ENCODE measurements at places on chromosomes 4 and X.

- no peak for DNase-seq
These were observed 163.1 kb upstream of the MID1 start for GRCh38 chrX:10783451-10783995.

DNA sequence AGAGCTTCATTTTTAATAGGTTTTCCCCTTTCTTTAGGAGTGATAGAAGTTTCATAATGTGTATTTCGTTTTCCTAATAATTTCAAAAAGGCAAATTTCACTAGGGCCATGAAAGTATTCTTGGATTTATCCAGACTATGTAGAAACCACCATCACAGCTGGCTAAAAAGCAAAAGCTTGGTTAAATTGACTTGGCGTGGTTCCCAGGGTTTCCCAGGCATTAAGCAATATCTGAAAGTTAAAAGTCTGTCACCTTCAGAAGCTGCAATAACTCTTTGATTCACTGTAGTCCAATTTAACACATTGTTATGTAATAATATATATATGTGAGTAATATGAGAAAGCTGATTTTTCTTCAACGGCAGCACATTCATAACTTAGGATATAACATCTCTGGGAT is 38.3 kb downstream of the NDNF start:
- DNase-seq: no peak

- no peak for DNase-seq
These were observed 81.7 kb upstream of the ARHGAP24 start for GRCh38 chr4:85393201-85393600.

GRCh38 chr4:91058345-91058744 is 931.2 kb downstream of the CCSER1 start:
- DNase-seq: no peak

- no peak for DNase-seq
These were observed 68.4 kb downstream of the MAOB start for GRCh38 chrX:43813898-43814297.

DNA sequence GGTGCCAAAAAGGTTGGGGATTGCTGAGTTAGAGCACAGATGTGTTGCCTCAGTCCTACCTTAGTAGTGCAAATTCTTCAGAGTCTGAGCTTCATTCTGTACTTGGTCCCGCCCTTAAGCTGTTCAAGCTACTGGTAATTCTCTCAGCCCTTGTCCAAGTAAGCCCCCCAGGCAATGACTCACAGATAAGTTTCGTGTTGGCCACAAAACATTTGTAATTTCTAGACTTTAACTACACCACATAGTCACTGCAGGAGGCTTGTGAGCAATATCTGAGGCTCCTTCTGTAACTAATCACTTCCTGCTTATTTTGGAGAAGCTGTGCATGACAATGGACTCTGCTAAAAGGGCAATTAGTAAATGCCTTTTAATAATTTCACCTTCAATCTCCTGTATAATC is 1420.5 kb downstream of the PCDH7 start:
- DNase-seq: peak; percentile 65

- DNase-seq: no peak
These were observed 57.3 kb upstream of the FGF16 start for GRCh38 chrX:77389891-77390290.

- DNase-seq: no peak
These were observed 25.2 kb upstream of the GK start for GRCh38 chrX:30627818-30628652.

GRCh38 chr4:111064342-111064993 is 441.6 kb upstream of the PITX2 start:
- DNase-seq: no peak

DNA sequence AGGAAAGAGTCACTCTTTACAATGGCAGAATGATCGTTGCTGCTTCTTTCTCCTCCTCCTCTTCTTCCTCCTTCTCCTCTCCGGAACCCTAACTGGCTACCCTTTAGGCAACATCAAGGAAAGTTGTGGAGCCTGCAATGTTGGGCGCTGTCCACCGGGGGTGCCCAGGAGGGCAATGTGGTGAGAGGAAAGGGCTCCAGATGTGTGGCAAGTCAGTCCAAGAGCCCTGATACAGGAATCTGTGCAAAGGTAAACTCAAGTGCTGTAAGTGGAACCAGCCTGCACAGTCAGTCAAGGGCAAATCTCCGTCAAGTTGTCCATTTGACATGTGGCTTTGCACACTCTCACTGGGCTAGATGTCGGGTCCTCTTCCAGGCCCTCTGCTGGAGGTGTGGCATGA is 2.8 kb downstream of the RTL5 start:
- no peak for DNase-seq

DNA sequence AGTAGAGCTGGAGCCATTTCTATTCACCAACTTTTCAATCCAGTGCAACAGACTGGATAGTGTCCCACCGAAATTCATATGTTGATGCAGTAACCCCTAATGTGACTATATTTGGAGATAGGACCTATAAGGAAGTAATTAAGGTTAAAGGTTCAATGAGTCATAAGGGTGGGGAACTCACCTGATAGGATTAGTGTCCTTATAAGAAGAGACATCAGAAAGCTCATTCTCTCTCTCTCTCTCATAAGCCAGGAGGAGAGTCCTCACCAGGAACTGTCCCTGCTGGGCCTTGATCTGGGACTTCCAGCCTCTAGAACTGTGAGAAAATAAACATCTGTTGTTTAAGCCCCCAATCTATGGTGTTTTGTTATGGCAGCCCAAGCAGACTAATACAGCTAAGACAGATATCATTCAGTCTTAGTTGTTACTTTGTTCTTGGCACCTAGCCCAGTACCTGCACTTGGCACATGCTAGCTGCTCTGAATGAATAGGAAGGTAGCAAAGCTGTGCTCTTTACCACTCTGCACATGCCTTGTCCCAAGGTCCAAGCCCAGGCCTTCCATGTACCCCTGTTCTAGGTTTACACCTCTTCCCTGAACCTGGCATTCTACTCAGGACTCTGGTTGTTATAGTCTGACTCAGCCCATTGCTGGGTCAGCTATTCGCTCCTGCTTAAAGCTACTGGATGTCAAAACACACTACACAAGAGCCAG is 19.2 kb upstream of the BRS3 start:
- DNase-seq: no peak

DNA sequence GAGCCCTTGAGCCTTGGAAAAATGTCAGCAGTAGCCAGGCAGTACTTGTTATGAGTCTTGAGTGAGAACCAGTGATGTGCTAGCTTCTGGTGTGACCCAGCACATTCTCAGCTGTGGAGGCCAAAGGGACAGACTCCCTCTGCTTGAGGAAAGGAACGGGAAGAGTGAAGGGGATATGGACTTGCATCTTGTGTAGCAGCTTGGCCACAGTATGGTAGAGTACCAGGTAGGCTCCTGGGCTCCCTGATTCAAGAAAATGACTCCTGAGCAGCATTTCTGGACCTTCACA is 1601.9 kb upstream of the ADGRL3 start:
- no peak for DNase-seq

DNA sequence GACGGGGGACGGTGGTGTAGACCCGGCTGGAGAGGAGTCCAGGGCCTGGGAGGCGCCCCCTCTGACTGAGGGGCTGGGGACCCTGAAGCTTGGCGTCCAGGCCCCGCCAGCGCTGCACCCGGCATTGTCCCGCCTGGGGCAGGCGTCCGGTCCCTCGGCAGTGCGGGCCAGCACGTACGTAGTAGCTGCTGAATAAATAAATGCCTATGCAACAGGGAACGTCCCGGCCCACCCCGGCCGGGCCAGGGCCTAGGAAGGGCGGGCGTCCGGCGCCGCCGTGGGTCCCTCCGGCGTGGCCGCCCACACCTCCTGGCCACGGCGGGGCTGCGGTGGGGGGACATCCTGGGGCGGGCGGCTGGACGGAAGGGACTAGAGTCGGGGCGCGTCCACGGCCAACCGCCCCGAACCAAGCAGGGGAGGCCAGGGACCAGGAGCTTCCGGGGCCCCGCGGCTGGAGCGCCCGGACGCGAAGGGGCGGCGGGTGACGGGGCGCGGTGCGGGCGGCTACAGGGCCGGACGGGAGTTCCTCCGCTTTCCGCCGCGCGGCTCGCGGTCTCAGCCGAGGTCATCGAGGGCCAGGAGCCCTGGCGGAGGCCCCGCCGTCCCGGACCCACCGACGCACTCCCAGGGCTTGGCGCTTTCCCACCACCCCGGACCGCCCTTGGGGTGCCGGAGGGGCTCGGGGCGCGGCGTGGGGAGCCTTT is 886 bp upstream of the WWC2 start:
- DNase-seq: no peak

DNA sequence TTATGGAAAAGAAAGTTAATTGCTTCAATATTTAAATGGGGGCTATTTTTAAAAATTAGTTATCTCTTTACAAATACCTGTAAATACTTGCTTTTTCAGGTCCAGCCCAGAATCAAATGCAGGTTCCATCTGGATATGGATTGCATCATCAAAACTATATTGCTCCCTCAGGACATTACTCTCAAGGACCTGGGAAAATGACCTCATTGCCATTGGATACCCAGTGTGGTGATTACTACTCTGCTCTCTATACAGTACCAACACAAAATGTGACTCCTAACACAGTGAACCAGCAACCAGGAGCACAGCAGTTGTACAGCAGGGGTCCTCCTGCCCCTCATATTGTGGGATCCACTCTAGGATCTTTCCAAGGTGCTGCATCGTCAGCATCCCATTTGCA is 29.2 kb downstream of the SEC24B start:
- no peak for DNase-seq

DNA sequence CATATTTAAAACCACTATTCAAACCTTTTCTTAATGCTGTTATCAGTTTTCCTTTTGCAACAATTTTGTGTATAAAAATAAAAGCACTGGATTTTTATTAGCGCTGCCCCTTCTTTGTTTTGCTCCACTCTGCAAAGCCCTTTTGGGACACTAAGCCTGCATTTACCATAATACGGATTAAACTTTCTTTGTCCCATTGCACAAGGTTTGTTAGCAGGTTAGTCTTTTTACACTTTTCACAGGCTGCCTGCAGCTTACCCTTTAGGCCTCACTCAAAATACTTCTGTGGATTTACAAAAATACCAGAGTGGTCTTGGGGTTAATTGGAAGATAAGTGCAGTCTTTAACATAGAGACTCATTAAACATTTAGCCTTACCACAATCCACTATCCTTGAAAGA is 35.7 kb upstream of the MAB21L2 start:
- DNase-seq: no peak

DNA sequence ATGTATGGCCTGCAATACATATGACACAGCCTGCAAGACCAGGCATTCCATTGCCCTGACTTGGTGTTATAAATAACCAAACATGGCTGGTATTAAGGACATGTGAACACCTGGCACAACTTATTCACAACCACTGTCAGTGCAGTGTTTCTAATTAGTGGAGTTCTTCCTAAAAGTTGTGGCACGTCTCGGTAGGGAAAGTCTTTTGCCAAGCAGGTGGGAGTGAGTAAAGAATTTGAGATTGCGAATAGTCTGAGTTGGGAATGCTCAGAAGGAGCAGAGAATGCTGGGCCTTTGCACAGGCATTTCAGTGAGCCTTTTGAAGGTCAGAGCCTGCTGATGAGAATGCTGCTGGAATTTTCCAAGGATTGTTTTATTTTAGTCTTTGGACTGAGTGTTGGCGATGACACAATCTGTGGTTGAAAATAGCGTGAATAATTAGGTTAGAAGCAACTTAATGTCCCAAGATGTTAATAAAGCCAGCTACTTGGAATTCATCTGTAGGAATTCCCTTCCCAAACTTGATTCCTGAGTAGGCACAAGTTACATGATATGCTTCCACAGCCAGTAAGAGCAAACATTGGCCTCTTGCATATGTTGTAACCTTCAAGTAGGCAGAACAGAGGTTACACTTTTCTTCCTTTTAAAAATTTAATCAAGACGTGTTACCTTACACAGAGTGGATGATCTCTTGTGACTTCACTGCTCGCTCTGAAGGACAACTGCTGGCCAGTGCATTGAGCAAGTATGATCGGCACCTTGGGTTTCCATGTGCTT is 83.6 kb upstream of the PGRMC2 start:
- no peak for DNase-seq

DNA sequence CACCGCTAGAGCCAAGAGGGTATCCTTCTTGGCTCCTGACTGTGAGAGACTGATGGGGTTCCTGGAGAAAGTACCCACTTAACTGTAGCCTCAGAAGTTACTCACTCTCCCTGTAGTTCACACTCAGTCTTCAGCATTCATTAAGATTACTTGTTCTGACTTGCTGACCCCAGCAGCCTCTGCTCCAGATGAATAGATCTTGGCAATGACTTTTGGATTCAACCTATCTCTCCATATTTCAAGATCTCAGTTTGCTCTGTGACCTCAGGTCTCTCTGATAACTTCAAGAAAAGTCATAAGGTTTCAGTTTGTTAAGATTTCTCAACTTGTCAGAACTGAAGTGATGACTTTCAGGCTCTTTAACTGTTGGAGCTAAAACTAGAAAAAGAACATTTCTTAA is 825.6 kb downstream of the PCDH7 start:
- DNase-seq: no peak

DNA sequence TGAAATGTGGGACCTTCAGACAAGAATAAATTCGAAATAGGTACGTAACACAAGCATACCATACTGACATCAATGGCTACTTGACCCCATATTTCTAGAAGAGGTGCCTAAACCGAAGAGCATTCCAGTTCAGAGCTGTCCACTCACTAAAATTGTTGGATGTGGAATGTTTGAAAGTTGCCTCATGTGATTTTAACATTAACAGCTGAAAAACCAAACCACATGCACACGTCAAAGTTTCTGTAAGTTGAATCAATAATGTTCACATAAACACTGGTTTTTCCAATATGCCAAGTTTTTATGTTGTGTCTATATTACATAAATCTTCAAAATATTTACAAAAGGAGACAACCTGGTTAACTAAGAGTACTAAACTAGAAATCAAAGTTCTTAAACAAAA is 3.5 kb downstream of the UBE2D3 start:
- DNase-seq: no peak

- DNase-seq: no peak
These were observed 126.0 kb upstream of the PAQR3 start for GRCh38 chr4:79065262-79065661.

DNA sequence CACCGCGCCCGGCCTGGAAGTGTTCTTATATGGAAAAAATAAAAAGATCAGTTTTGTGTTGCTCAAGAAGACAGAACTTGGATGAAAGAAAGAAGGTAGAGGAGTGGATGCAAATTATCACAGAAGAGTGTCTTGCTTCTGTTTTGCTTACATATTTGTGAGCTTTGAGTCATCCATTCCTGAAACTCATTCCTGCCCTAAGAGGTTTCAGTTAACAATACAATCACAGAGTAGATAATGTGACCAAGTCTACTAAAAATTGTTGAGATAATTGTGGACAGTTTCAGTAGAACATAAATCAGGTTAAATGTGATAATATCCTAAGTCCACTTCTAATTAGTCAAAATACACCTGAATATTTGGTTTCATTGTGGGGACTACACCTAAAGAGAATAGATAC is 26.4 kb upstream of the LRCH2 start:
- no peak for DNase-seq

- DNase-seq: no peak
These were observed 19.6 kb upstream of the SOWAHD start for GRCh38 chrX:119738742-119739141.

Measured in KG1 (cell line).